NCI-H2081 (cell line): ENCODE measurements at places on chromosomes 2 and 18.
A peak's percentile ranks its signal among the peaks of the same experiment; 100 is the strongest.

GRCh38 chr2:62933398-62933917 is 117.2 kb upstream of the OTX1 start:
- no peak for DNase-seq

- no peak for DNase-seq
These were observed 269.2 kb upstream of the HDAC4 start for GRCh38 chr2:239669899-239670460.

GRCh38 chr2:158773121-158773520 is 22.0 kb upstream of the DAPL1 start:
- DNase-seq, result no peak

GRCh38 chr2:112073875-112074274 is 18.8 kb downstream of the TMEM87B start:
- DNase-seq, result no peak

GRCh38 chr2:212066546-212066945 is 472.1 kb downstream of the ERBB4 start:
- no peak for DNase-seq

GRCh38 chr2:237075749-237076599 is 9.7 kb upstream of the COPS8 start:
- no peak for DNase-seq

- no peak for DNase-seq
These were observed 140.0 kb downstream of the MC4R start for GRCh38 chr18:60232541-60232940.

DNA sequence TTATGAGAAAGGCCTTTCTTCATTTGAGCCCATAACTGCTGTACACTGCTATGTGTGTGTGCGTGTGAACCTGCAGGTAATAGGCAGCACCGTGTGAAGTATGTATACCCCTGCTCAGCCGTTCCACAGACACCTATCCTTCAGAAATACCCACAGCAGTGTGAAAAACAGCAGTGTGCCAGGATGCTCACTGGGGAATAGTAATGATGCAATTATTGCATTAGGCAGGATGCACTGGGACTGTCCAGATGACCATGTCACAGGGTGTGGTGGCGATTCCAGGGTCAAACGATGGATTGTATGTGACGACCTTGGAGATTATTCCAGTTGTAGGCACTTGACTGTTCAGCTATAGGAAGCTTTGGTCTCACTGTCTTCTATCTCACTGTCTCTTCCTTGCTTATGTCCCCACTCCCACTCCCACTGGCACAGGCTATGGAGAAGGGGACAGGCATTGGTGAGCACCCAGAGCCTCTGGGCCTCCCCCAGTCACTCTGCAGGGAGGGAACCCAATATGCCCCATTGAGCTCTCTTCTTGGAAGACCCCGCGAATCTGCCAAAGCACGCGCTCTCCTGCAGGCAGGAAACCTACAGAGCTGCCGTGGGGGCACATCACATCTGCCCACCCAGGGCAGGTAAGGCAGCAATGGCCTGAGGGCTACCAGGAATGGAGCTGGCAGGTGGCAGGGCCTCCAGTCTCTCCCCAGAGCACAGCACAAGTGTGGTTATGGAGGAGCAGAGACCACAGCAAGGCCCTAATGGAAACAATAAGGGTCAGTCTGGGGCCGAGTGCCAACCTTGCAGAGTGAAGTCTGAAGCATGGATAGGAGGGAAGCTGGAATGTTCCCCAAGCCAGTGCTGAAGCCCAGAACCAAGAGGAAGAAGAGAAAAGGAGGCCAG is 518.9 kb upstream of the RAB6C start:
- no peak for DNase-seq

DNA sequence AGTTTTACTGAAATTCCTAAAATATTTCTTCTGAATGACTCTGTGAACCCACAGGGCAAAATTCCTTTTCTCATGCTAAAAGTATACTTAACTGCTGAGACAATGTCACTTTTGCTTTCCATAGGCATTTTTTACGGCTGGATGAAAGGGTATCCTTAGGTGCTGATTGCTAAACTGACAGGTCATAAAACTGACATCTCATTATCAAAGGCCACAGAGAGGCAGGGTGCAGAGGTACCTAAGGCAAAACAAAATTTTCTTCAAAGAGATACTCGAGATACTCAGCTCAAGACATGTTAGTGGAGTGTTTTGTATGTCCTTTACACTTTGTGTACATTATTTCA is 62.0 kb upstream of the WDR75 start:
- no peak for DNase-seq

DNA sequence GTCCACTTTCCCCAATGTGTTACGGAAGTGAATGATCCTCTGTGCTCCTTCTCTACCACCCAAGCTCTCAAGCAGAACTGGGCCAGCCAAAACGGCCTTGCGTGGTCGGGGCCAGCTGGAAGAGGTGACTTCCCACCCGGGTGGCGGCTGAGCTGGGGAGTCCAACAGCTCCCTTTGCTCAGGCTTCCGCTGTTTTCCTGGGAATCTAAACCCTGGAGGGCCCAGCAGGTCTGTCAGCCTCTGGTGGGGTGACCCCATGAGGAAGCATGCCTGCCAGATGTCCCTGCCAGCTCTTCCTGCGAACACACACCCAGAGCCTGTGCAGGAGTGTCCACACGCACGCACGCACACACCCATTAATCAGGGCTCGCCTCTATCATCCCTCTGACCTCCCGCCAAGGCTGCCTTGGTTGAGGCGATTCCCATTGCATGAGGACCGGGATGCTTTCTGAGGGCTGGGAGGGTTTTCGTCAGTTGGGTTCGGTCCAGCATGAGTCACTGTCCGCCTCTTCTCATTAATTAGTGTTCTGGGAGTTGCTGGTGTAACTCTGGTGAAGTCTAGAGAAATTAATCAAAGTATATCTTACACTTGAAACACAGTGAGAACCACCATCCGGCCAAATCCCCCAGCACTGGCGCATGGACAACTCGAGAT is 90.6 kb downstream of the TWIST2 start:
- no peak for DNase-seq

GRCh38 chr2:228432116-228432515 is 250.6 kb upstream of the SPHKAP start:
- DNase-seq, result no peak

- DNase-seq, result no peak
These were observed 6.7 kb downstream of the AGBL5 start for GRCh38 chr2:27058210-27058609.

DNA sequence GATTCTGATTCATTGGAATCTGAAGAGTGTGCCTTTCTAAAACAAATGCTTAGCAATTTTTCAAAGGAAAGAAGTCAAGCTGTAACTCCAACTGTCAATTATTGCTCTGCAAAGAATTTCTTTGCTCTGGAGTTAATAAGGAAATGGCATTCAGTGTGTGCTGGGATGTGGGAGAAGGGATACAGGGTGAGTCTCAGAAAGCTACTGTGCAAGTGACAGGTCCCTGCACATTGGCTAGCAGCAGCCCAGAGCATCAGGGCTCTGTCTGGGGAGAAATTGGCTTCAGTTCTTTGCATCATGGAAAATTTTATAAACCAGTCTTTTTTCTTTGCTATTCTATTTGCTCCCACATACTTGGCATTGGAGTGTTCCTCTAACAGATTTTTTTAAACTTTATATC is 1.1 kb upstream of the SYT4 start:
- peak; percentile 2 for DNase-seq

GRCh38 chr2:62215306-62216064 is 19.6 kb downstream of the B3GNT2 start:
- no peak for DNase-seq

GRCh38 chr18:24173997-24174396 is 35.1 kb downstream of the CABYR start:
- no peak for DNase-seq

- DNase-seq, result no peak
These were observed 1.7 kb downstream of the EMILIN2 start for GRCh38 chr18:2848247-2849246.

DNA sequence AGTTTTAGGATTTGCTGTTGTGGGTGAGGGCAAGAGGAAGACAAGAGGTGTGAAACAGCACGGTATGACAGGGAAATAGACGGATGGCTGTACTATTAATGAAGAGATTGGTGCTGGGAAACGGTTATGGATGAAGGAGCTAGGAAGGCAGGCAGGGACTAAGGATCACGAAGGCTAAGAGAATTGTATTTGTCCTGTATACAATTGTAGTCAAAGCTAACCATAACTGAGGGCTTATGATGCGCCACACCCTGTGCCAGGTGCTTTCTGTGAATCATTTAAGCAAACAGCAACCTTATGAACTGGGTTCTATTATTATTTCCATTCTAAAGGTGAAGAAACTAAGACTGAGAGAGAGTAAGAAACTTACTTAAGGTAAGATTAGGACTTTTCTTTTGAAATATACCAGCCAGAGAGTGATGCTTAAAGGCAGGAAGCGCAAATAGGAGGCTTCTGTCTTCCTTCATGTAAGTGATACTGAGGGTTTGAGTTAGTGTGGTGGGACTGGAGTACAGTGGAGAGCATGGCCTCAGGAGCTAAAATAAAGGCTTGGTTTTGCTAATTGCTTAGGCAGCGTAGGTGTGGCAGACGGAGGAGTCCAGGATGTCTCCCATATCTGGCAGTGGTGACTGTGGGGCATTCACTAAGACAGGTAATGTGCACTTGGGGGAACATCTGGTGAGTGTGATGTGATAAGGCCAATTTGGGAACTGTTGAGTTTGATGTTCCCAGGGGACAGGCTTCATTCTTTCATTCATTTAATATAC is 85.8 kb downstream of the PLEKHM3 start:
- no peak for DNase-seq

GRCh38 chr2:110860630-110861029 is 128.3 kb downstream of the ACOXL start:
- no peak for DNase-seq

DNA sequence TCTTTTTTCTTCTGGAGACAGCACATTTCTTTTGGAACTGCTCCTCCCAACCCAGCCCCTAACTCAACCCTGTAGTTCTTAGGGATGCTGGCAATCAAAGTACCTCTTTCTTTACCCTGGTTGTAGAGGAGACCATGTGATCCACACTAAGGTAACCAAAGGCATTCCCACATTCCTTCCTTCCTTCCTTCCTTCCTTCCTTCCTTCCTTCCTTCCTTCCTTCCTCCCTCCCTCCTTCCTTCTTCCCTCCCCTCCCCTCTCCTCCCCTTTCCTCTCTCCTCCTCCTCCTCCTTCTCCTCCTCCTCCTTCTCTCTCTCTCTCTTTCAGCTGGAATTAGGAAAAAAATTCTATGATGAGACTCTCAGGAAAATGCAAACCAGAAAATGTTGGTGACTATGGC is 13.8 kb upstream of the RAPH1 start:
- DNase-seq, result no peak

GRCh38 chr2:64331849-64332699 is 121.9 kb upstream of the LGALSL start:
- no peak for DNase-seq

- no peak for DNase-seq
These were observed 558.3 kb upstream of the GCFC2 start for GRCh38 chr2:76268902-76269620.

GRCh38 chr2:233855345-233855744 is 1.0 kb upstream of the HJURP start:
- DNase-seq, result no peak

GRCh38 chr2:65232636-65233035 is 5.0 kb downstream of the ACTR2 start:
- DNase-seq, result no peak

GRCh38 chr18:57805117-57805516 is 2.0 kb upstream of the ATP8B1 start:
- DNase-seq, result no peak

- no peak for DNase-seq
These were observed 415.2 kb upstream of the KCNH7 start for GRCh38 chr2:163253621-163254285.

DNA sequence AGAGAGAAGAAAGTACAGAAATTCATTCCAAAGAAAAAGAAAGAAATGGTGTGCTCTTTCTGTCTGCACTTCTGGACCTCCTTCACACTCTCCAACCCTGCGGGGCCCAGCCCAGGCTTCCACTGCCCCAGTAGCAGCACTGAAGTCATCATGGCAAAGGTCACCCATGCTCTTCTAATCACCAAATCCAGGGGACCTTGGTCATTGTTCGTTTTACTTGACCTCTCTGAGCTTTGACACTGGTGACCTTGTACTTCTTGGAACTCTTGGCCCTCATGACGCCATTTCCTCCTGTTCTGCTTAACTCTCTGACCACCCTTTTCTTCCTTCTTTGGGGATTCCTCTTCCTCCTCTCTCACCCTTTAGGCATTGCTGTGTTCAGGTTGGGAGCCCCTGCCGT is 105.6 kb downstream of the SMAD7 start:
- DNase-seq, result no peak

- DNase-seq, result no peak
These were observed 66.2 kb downstream of the DIPK1C start for GRCh38 chr18:74390900-74391299.

DNA sequence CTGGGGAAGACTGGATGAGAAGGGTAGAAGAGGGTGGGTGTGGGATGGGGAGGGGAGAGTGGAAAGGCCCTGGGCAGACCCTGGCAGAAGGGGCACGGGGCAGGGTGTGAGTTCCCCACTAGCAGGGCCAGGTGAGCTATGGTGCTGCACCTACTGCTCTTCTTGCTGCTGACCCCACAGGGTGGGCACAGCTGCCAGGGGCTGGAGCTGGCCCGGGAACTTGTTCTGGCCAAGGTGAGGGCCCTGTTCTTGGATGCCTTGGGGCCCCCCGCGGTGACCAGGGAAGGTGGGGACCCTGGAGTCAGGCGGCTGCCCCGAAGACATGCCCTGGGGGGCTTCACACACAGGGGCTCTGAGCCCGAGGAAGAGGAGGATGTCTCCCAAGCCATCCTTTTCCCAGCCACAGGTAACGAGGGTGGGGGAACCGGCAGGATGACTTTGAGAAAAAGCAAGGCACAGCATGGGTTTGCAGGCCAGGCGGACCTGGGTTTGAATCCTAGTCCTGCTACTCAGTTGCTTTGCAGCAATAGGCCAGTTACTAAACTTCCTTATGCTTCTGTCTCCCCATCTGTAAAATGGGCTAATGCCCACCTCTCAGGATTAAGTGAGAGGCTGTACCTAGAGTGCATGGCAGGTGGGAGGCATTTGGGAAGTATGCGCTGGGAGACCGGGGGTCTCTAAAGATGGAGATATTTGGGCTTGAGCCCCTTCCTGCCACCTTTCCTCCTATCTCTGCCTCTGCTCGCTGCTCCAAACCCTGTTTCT is at the start of gene INHA:
INHA (plus strand) TSS at position 74 of the 765 bp plus-strand sequence; CDS start at position 139, 65 bp downstream.
- no peak for DNase-seq

DNA sequence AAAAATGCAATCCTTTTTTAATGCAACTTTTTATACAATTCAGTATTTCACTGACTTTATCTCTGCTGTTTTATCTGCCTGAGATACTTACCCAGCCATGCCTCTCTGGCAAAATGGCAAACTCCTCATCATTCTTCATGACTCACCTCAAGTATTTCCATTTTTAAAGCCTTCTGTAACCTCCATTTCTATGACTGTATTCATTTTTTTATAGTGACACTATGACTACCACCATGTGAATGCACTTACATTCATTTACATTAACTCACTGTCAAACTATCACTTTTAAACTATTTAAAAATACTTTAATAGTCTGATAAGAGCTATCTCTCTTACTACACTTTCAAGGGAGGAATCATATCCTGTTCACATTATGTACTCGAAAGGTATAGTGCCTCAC is 99.4 kb upstream of the SCN7A start:
- no peak for DNase-seq

DNA sequence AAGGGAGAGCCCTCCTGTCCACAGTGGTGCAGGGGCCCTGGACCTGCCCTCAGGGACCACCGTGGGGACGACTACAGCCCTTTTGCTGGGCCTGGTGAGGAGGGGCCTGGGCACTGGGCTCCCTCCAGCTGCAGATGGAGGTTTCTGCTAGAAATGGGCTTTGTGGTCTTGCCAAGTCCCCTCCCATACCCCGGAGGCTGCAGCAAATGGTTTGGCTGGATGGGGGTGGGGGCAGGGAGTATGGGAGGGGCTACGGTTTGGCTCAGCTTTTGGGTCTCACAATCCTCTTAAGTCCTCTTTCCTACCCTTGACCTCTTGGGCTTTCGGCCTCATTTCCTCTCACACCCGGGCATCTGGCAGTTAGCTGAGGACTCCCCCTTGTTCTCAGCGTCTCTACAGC is 21.7 kb downstream of the TET3 start:
- no peak for DNase-seq
